ENCODE measurements at places on chromosomes 5 and 9.

GRCh38 chr5:40991168-40991980, 79.8 kb downstream of the MROH2B start:
- no peak for DNase-seq

GRCh38 chr5:64773533-64773932, 4.8 kb downstream of the CWC27 start:
- no peak for DNase-seq

GRCh38 chr5:150209099-150209635, 19.3 kb downstream of the SLC6A7 start:
- DNase-seq = peak; percentile 75

- DNase-seq = no peak
Observed at GRCh38 chr5:128637031-128637430, 99.0 kb upstream of the FBN2 start.

DNA sequence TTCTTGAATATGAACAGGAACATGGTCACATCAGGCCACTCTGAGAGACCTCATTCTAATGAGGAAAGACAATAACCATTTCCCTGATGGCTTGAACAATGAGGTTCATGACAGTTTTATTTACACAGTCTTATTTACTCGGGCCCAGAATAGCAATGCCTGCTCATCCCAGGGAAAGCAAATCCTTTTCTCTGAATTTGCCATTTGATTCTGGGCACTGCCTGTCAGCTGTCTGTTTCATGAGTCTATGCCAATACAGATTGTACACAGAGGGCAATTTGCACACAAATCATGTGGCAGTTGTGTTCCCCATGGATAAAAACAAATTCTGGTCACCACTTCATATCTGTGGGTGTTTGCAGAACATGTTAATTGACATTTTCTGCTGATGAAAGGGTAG, 492.5 kb downstream of the ACTL7B start:
- DNase-seq = no peak

DNA sequence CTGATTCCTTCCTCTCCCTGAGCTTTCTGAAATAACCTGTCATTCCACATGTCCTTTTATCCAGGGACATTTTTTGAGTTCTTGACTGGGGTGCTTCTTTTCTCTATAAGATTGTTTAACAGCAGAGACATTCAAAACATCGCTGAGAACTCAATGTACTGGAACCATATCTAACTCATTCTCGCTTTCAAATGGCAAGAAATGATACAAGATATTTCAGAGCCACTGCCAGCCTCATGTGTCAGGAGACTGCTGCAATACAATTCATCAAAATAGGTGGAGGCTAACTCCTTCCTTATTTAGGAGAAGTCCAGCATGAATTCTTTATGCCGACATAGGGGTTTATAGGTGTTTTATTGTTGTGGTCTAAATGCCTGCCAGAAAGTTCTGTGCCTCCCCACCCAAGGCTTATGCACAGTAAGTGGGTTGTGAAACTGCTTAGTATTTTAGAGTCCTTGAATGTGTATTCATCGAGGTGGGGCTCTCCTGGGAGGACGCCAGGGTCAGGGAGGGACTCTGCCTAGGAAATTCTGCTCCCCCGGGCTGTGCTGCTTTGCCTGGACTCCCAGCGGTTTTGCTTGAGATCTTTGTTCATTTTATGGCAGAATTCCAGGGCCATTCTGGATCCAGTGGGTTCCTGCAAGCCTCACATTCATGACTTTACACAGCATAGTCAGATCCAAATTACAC, 53.9 kb downstream of the ZNF474 start:
- DNase-seq = no peak

GRCh38 chr9:128025736-128026135, 41.4 kb downstream of the NAIF1 start:
- no peak for DNase-seq

DNA sequence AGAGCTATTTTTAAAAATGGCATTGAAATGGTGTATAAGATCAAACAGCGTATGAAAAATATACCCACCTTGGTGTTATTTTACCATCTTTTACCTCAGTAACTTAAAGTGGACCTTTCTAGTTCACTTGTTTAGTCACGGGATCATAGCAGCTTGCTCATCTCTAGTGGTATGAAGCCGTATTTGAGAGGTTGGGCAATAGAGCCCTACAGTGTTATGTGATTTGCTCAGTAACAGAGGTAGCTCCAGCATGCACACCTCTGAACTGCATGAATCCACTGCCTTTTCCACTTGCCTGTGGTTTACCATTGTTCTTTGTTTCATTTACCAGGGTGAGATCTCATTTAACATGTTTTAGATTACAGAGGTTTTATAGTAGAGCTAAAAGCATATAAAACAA, 134.4 kb downstream of the ATG10 start:
- no peak for DNase-seq

DNA sequence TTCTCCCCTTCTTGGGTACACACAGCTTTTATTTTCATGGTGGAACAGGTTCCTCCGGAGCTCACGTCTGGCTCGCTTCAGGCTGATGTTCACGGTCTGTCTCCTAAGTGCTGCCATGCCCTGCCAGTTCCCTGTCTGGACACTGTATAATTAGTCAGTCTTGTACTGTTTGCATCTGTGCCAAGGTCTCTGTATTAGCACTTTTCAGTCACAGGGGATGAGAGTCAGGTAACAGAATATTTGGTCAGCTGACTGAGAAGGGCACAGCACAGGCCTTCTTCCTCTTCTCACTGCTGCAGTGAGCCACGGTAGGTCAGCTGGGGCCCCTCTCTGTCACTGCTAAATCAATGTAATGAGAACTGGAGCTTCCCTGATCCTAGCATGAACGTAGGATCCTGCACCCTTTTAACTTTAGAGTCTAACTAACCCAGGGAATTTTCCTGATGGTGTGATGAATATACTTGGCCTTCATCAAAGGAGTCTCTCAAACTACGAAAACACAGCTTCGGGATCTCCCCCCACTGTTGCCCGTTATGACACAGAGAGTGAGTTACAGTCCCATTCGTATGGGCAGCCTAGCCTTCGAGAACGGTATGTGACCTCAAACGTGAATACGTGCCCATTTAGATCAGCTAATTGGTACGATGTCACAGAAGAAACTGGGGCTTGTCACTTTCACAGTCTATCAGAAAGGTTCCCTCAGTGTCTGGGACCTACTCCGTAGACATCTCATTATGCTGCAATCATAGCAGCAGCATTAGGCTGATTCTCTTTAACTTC, 354.1 kb upstream of the RFX3 start:
- DNase-seq = no peak

DNA sequence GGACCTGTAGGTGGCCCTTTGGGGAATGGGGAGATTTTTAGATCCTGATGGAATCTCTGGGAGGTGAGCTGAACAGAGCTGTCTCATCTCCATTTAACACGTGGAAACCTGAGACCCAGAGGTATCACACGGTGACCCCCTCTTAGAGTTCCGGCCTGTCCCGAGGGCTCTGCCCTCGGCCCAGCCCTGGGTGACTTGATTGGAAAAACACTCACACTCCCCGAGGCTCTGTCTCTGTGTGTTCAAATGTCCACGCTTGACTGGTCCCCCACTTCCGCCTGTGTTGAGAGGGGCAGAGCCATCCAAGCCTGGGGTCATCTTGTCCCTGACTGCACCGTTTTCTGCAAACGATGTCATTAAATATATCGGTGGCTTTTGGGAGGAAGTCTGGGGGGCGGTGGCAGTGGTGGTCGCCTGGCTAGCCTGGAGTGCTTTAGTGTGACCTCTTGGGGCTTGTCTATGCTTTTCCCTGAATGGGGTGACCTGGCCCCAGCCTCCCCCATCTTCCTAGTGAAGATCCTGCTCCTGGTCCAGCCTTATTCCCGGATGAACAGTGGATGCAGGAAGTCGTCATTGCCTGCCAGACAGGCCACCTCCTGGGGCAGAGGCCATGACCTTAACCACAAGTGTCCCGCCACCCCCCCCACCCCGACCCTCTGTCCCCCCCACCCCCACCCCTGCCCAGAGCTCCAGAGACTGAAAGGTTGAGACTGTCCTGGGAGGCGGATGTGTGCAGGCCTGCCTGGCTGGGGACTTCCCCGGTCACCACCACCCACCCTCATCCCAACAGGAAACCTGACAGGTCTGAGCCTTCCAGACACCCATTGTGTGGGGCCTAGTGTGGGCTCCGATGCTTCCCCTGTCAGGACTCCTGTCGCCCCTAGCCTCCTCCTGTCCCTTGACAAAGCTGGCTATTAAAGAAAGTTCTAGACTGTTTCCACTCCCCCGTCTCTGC, 5.3 kb upstream of the DAB2IP start:
- DNase-seq = peak; percentile 66

GRCh38 chr9:87749335-87750035, 23.6 kb downstream of the CTSL start:
- DNase-seq = no peak

DNA sequence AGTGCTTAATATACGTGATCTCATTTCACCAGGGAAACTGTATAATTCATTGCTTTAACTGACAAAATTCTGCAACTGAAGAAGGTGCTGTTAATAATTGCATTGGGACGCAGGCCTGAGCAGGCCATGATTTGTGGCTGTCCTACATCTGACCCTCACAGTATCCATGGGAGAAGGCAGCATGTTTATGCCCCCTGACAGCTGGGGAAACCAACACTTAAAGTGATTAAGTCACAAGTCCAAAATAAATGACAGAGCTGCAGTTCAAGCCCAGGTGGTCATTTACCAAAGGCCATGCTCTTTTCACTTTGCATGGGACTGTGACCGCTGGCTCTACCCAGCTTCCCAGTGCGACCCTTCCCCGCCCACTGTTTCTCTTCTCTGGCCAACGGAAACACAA, 30.5 kb upstream of the KCNMB1 start:
- no peak for DNase-seq

- DNase-seq = no peak
Observed at GRCh38 chr9:122216798-122217418, 11.8 kb downstream of the LHX6 start.

DNA sequence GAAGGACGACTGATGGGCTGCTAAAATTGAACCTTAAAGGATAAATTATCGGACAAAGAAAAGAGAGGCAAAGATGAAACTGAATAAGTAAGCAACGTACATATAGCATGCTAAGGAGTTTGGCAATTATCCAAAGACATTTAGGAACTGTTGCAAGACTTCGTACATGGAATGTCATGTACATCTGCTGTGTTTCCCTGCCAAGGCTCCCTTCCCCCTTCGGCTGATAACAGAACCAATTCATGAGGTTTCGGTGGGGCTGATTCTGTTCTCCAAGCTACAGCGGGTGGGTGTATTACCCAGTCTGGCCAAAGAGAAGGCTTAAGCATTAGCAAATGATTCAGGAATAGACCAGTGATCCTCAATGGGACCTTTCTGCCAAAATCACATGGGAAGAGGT, 190.9 kb upstream of the FREM1 start:
- no peak for DNase-seq

DNA sequence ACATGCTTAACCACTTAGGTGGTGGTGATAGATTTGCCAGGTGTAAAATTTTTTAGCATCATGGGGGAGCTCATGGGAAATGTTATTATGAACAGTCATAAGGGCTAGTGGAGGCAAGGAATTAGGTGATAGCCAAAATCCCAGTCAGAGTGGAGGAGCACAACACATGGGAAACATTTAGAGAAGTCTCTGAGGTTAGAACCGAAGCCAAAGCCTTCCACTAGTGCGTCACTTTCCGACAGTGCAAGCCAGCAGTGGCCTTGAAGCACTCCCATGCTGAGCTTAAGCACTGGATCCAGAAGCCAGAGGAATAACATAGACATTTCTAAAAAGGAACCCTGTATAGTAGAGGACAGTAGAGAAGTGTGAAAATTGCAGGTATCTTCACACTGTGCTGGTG, 101.5 kb upstream of the SNX2 start:
- DNase-seq = no peak

DNA sequence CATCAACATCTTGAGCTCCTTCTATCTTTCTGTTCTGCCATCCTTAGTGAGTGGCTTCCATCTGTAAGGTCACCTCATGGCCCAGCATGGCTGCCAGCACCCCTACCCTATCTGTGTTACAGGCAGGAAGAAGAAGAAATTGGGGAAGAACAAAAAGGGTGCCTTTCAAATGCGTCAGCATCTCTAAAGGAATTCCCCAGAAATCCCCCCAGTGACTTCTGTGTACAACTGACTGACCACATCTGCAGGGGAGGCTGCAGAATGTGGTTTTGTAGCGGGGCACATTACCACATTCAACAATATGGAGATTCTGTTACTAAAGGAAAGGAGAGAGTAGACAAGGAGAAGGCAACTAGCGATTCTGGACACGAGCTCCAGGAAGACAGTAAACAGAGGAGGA, 40.1 kb downstream of the ALG2 start:
- no peak for DNase-seq

- DNase-seq = peak; percentile 65
Observed at GRCh38 chr9:136201609-136202453, 3.1 kb downstream of the LHX3 start.

DNA sequence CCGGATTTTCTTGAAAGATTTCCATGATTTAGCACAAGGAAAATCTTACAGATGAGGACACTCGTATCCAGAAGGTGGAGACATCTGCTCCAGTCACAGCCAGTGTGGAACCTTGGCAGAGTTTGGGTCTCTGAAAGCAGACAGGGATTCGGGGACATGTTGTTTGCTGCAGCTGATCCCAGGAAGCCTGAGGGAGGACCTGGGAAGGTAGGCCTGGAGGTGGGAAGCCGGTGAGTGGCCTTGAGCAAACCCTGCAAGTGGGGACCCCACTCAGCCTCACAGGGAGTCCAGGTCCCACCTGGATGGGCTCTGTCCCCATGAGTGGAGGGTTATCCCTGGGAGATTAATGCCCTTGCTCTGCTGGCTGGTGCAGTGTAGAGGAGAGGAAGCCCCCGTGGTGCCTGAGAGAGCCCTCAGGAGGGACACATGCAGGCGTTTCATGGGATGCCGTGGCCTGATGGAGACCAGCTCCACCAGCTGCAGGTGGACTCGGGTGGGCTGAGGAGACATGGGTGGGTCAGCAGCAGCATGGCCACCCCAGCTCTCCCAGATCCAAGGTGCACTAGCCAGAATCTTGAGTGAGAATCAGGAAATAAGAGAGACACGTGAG, 7.8 kb downstream of the MRPS2 start:
- peak; percentile 31 for DNase-seq

DNA sequence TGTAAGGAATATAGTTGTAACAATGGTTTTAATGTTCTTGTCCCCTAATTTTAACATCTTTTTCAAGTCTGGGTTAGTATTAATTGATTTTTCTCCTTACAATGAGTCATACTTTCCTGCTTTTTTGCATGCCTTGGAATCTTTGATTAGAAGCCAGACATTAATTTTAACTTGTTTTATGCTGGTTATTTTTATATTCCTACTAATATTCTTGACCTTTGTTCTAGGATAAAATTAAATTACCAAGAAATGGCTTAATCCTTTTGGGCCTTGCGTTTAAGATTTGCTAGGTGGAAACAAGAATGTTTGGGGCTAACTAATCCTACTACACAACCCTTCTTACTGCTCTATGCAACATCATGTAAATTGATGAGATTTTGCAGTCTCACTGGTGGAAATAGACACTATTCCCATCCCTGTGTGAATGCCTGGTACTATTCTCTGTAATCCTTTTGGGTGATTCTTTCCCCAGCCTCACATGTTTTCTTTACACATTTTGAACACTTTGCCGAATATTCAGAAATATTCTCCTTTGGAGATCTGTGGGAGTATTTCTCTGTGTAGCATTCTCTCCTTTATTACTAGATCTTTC, 47.2 kb downstream of the ZCCHC7 start:
- no peak for DNase-seq

DNA sequence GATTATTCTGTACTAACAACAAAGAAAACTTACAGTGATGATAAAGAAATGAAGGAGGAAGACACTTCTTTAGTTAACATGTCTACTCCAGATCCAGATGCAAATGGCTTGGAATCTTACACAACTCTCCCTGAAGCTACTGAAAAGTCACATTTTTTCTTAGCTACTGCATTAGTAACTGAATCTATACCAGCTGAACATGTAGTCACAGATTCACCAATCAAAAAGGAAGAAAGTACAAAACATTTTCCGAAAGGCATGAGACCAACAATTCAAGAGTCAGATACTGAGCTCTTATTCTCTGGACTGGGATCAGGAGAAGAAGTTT, 67.9 kb downstream of the VCAN start:
- no peak for DNase-seq

Measured in islet precursor cell (in vitro differentiated cells).